ENCODE measurements at places on chromosomes 7 and 10.
A peak's percentile ranks its signal among the peaks of the same experiment; 100 is the strongest.

GRCh38 chr7:127650847-127651555 is 993 bp upstream of the SND1 start:
- H3K36me3 ChIP-seq, result no peaks in the 10 kb centered on the region
- H3K4me1 ChIP-seq, result peaks cover 31% of the 10 kb centered on the region
- H3K27ac ChIP-seq, result peak overlapping the region; percentile 91
- H3K27me3 ChIP-seq, result no peaks in the 10 kb centered on the region

DNA sequence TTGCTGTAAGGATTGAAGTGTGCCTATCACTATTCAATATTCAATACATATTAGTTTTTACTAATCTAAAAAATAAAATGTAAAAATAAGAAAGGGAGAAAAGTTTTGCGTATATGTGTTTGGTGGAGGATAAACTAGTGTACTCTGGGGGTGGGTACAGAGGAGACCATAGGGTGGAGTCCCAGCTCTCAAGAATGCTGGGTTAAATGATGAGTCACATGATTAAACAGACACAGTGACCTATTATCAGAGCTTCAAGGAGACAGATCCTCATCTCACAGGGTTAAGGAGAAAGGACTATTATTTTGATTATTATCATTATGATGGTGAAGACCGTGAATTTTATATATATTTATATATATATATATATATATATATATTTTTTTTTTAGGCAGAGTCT is 77.5 kb downstream of the AFAP1L2 start:
- H3K4me1 ChIP-seq, result peaks cover 1% of the 10 kb centered on the region
- H3K4me3 ChIP-seq, result no peak overlapping the region
- H3K36me3 ChIP-seq, result peaks cover 2% of the 10 kb centered on the region
- DNase-seq, result no peak
- no peaks in the 10 kb centered on the region for H3K27me3 ChIP-seq

- no peaks in the 10 kb centered on the region for H3K27me3 ChIP-seq
- H3K4me3 ChIP-seq, result no peak overlapping the region
- peaks cover 6% of the 10 kb centered on the region for H3K4me1 ChIP-seq
- H3K27ac ChIP-seq, result no peak overlapping the region
- H3K36me3 ChIP-seq, result peaks cover 76% of the 10 kb centered on the region
- DNase-seq, result no peak
Observed at GRCh38 chr7:47965456-47965855, 14.0 kb downstream of the HUS1 start.

DNA sequence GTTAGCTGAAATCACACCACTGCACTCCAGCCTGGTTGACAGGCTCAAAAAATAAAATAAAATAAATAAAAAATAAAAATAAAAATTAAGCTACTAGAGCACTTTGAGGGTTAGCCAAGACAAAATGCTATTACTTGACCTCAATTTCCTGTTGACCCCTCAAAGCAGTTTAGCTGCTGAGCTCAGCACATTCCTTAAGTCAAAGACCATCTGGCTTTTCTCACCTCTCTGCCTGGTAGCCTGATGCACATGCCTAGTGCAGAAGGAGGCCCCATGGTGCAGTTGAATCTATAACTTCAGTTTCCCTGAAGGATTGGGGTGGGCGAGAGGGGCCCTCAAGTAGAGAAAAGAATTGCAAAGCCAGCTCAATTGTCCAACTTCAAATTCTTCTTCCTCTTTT is 211.1 kb upstream of the GALNT17 start:
- H3K4me3 ChIP-seq, result no peak overlapping the region

GRCh38 chr7:39582536-39582935 is 16.3 kb downstream of the YAE1 start:
- H3K27me3 ChIP-seq, result no peaks in the 10 kb centered on the region
- H3K4me1 ChIP-seq, result no peaks in the 10 kb centered on the region

DNA sequence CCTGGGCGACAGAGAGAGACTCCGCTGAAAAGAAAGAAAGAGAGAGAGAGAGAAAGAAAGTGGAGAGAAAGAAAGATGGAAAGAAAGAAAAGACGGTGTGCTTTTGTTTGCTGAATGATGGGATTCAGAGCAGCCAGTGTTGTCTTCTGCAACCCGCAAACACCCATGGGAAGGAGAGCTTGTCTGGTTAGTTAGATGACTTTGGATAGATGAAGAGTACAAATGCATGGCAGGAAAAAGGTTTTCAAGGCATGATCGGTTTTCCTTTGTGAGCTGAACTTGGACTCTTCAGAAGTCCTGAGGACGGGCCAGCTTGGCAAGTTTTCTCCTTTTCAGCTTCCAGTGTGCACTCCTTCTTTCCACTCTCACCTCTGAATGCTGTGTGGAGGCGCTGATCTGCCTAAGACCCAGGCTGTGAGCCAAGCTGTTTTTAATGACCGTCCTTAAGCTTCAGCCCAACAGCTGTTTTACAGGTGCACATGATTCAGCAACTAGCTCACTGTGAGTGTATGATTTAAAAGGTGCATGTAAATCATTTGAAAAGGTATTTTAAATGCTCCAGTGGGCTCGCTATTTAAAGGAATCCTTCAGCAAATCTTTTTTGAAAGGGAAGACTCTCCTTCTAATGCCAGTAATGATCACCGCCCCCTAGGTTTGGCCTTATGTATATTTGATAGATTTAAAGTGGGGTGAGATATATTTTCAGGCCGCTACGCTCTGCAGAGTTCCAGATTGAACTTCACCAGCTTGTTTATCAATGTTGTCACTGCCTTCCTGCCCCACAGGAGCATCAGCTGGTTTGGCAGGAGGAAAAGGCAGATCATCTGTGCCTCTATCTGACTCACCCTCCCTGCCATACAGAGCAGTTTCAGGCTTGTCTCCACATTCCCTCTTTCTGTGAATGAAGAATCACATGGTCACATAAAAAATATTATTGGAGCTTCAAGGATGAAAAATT is 115.0 kb downstream of the PLXDC2 start:
- peak overlapping the region; percentile 76 for H3K27ac ChIP-seq
- H3K36me3 ChIP-seq, result no peaks in the 10 kb centered on the region
- no peak for DNase-seq
- no peaks in the 10 kb centered on the region for H3K27me3 ChIP-seq
- H3K4me3 ChIP-seq, result no peak overlapping the region
- H3K4me1 ChIP-seq, result peaks cover 39% of the 10 kb centered on the region
